ENCODE measurements at places on chromosomes 3 and 15.

GRCh38 chr3:194177141-194177540 lies 41.2 kb downstream of the HES1 start:
- DNase-seq: no peak

DNA sequence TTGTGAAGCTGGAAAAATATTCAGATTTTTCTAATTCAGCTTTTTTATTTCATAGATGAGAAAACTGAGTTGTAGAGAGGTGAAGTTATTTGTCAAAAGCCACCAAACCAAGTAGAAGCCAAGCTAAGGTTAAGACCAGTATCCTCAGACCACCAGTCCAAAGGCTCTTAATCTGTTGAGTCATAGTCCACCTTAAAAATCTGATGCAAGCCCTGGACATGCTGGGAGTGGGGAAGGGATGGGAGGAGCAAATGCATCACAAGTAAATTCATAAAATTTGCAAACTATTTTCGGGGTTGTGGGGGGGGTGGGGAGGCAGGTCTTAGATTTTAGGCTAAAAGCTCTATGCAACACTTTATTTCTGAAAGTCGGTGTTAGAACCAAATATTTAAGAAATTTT lies 307.7 kb upstream of the SEMA6D start:
- no peak for DNase-seq

- no peak for DNase-seq
These were observed 164.0 kb downstream of the MINAR1 start for GRCh38 chr15:79595995-79596622.

DNA sequence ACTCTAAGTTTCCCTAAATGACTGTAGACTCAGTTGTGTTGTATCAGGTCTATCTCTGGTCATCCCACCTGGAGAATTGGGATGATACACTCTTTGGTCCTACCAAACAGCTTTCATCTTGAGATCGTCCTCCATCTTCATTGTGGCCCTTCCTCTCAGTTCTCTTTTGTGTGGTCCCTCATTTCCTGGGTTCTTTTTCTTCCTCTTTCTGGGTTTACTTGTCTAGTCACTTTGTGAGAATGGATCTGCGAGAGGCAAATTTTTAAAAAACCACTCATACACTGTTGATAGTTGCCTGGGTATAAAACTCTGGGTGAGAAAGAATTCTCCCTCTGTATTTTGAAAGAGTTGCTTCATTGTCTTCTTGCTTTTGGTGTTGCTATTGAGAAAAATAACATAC lies 6.0 kb upstream of the AMOTL2 start:
- DNase-seq: no peak

DNA sequence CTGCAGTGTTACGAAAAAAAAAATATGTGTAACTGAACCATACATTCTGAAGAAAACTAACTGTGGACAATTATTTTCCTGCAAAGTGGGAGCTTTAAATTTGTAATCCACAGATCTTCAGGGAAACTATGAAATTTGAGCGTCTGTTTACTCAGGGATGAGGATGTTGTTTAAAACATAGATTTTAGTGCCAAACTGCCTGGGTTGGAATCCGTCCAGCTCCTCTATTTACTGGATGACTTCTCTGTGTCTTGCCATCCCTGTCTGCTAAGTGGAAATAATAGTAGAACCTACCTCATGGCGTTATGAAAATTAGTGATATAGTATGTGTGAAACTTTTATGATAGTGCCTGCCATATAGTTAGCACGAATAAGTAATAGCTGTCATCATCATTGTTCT lies 666.5 kb downstream of the SQOR start:
- no peak for DNase-seq

DNA sequence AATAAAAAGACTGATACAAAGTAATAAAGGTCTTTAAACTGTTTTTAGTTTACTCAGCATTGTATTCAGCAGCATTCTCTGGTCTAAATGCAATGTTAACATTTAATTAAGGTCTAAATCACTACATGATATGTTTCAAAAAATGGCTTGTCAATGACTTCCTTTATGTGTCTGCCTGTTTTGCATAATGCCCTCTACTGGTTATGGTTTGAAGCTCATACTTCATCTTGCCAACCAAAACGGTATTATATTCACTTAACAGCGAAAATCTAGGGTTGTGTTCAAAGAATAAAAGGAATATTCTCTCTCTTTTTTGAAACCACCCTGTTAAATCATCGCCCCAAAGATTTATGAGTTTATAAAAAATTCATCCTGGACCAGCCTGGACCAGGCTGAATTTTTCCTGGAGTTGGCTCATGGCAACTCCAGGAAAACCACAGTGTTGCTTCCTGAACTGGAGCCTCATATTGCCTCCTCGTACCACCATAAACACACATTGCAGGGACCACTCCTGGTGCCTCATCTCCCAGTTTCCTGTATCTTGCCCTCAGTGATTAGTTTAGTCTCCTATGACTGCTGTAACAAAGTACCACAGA lies 6.7 kb upstream of the NCEH1 start:
- no peak for DNase-seq

DNA sequence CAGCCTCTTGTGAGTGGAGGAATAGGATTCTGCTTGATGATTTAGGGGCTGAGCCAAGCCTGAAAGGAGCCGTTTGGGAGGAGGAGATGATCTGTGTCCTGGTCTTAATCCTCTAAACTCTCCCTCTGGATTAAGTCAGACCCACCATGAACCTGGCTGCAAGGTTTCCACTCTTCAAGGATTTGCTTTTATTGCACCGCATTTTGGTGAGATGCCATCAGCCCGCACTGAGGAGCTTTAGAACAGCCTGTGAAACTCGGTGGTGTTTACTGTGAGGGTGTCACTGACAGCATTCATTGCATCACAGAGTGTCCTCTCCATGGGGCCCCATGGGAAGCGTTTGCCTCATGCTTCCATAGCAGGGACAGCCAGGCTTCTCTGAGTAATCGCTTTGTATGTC lies 59.2 kb downstream of the EPHB1 start:
- DNase-seq: no peak

DNA sequence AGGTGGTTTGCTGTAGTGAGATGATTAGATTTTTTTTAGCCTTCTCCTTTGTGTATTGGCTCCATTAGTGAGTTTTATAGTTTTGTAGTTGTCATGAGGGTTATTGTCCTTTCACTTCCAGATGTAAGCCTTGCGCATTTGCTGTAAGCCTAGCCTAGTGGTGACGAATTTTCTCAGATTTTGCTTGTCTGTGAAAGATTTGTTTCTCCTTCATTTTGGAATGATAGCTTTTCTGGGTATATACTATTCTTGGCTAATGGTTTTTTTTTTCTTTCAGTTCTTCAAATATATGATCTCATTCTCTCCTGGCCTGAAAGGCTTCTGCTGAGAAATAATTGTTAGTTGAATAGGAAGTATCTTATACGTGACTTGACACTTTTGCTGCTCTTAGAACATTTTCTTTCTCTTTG lies 166.5 kb upstream of the THRB start:
- DNase-seq: no peak

DNA sequence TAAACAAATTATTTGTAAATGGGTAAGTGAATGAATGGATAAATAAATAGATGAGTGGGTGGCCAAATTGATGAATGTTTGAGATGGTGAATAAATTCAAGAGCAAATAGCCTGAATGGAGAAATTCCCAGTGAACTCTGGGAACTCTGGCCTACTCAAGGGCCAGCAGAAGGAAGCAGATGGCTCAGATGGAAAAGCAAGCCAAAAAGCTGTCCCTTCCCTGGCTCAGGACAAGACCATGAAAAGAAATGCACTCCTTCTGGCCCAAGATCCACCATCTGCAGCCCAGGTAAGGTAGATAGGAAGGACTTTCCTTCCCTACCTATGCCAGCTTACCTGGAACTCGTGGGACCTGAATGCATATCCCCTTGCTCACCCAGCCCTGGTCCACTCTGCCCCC lies 37.6 kb upstream of the CLDN18 start:
- no peak for DNase-seq

DNA sequence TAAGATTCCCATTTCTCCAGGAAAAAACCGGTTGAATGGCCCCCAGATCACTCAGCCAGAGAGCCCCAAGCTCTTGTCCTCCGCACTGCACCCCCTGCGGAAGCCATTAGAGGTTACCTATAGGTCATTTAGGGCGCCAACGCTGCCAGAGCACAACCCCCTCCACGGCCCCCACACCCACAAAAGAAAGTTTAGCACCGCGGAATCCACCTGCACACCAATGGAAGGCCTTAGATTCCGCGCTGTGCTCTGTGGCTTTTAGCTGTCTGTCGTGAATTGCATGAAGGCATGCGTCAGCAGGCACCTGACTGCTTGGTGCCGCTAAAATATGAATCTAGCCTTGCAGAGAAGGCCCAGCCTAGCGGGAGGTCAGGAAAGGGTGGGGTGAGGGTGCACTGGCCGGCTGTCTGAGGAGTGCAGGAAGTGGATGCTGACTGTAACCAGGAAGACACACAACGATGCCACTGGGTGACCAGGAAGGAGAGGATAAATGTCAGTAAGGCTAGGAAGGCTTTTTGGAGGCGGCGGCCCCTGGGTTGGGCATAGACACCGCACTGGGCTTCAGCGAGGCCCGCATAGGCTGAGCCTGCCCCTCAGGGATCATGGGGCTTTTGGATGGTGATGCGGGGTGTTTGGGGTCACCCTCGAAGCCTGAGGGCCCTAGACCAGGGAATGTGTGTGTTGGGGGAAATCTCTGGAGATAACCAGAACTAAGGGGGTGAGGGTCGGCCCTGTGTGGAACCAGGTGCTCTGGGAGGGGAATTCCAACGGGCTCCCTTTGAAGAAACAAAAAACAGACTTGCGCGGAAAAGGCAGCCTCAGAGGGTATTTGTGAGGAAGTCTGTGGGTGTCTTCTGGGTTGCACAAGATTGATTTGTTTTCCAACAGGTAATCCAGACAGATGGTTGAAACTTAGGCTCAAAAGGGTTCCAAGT lies 976 bp upstream of the NUP210 start:
- DNase-seq: no peak

DNA sequence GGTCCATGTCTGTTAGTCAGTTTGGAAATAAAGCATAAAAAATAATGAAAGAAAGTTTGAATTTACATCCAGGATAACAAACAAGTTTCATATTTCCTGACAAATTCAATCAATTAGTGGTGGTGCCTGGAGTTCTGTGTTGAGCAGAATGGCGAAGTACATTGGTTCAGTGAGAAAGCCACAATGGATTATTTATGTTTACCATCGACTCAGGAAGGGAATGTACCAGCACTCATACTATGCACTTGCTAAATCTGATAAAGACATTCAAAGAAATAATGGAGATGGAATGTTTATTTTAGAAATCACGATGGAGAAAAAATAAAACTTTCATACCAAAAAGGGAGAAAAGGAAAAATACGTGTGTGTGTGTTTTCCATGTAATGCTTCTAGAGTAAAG lies 45.3 kb upstream of the MME start:
- DNase-seq: no peak

DNA sequence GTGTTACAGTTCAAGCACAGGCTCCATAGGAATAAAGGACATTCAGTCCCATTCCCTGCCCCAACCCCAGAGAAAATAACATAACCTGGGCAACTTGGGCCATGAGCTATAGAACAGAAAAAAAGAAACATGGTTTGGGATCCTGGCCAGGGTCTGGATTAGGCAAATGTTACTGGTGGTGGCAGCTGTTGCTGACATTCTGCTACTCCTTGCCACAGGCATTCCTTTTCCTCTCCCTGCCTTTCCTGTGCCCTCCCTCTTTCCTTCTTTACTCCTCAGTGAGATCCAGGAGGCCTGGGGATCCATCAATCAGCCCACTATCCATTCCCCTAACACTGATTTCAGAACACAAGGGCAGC lies 129.1 kb downstream of the NTRK3 start:
- DNase-seq: no peak

- DNase-seq: no peak
These were observed 11.9 kb downstream of the MCM2 start for GRCh38 chr3:127610105-127610504.

DNA sequence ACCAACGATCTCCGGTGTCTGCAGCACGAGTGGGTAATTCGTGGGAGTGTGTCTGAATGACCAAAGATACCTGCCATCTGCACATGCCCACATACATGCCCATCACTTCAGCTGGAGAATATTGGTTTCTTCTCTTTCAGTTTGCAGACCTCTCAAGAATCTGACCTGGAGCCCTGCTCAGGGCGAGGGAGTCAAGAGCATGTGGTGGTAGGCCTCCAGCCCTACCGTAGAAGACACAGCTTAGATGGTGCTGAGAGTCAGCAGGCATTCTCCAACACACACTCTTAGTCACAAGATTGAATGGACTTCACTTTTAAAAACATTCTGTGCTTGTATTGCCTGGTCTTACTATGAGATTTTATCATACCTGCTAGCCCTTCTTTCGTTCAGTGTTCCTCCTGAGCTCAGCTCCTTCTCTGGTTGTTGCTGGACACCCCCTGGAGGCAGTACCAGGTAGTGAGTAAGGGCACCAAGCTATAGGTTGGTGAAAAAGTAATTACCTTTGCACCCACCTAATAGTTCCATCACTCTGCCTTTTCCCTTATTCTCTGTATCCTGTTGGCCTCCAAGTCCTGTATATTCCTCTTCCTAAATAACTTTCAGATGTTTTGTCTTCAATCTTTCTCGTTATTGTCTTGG lies 252.0 kb downstream of the CACNA2D3 start:
- DNase-seq: no peak

DNA sequence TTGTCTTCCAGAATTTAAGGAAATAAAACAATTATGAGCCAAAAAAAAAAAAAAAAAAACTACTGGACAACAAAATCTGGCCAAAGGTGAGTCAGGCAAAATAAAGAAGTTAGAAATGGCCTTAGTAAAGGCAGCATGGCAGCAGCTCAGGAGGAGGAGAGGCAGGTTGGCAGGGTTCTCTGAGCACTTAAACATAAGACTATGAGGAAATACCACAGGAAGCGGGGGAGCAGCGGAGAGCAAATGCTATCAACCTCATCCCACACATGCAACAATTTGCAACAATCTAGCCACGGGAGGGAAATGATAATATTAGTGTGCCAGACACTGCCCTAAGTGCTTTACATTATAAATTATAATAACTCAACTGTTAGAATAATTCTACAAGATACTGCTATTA lies 247.3 kb upstream of the NSMCE3 start:
- DNase-seq: no peak

- no peak for DNase-seq
These were observed 811 bp downstream of the C3orf52 start for GRCh38 chr3:112086875-112087524.

DNA sequence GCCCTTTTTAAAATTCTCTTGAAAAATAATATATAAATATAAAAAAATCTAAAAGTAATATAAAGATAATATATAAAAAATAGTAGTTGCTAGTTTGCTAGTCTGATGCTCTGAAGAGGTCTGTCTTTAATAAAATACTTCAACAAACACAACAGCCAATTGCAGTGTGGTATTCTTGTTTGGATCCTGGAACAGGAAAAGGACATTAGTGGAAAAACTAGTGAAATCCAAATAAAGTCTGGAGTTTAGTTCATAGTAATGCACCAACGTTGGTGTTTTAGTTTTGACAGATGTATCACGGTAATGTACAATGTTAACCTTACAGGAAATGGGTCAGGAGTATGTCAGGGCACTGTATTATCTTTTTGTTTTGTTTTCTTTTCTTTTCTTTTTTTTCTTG lies 26.0 kb upstream of the CEMIP start:
- DNase-seq: no peak

GRCh38 chr3:134370611-134371531 lies 3.4 kb downstream of the AMOTL2 start:
- DNase-seq: no peak

Measured in cortex of kidney (tissue), 1 donor.